Activated CD4-positive, alpha-beta T cell treated with anti-CD3 and anti-CD28 coated beads, Interleukin-2, amount 50 U/mL, for 4 hours (primary cell): ENCODE measurements at places on chromosomes 5 and 9.
A peak's percentile ranks its signal among the peaks of the same experiment; 100 is the strongest.

- DNase-seq, result no peak
Measured at GRCh38 chr9:16241231-16241630, 629.2 kb downstream of the BNC2 start.

DNA sequence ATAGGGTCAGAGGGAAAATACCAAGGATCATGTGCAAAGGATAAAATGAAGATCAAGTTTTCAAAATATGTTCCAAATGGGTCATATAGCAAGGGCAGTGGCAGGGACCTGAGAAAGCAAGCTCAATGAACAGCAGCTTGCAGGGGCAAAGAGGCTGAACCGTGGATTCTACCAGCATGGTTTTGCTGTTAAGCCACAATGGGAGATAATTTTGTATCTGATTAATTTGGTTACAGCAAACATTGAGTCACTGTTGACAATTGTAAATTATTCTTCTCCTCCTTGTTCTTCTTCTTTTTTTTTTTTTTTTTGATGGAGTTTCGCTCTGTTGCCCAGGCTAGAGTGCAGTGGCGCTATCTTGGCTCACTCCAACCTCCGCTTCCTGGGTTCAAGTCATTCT is 18.4 kb upstream of the ERAP2 start:
- DNase-seq, result no peak

DNA sequence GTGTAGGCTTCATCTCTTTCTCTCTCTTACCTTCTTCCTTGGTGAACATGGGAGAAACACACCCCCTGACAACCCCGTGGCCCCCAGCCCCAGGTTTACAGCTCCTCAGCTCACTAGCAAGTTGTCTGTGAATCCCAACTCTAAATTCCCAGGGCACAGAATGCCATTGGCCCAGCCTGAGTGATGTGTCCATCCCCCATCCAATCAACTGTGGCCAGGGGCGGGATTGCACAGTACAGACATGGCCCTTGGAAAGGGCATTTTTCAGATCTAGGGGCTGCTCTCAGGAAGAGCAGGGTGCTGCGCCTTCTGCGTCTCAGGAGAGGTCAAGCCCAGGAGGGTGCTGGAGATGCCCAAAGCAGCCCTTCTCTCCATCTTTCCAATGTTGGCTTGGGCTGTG is 48.2 kb upstream of the ASS1 start:
- DNase-seq, result no peak

- no peak for DNase-seq
Measured at GRCh38 chr9:117706421-117707116, 2.4 kb downstream of the TLR4 start.

DNA sequence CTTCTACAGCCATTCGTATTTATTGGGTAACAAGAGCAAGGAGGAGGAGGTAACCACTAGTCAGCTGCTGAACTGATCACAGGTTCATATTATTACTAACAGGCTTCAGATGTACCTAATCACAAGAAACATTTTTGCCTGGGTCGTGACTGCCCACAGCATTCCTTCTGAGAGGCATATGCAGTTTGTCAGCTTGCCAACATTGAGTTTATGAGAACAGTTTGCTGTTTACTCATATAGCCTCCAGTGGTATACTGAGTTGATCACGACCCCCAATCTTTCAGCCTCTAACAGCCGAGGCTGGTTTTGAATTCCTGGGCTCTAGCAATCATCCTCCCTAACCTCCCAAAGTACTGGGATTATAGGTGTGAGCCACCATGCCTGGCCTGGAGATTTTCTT is 693.6 kb downstream of the TLE1 start:
- no peak for DNase-seq

GRCh38 chr5:141821430-141821925 is 56.7 kb downstream of the PCDH1 start:
- no peak for DNase-seq

DNA sequence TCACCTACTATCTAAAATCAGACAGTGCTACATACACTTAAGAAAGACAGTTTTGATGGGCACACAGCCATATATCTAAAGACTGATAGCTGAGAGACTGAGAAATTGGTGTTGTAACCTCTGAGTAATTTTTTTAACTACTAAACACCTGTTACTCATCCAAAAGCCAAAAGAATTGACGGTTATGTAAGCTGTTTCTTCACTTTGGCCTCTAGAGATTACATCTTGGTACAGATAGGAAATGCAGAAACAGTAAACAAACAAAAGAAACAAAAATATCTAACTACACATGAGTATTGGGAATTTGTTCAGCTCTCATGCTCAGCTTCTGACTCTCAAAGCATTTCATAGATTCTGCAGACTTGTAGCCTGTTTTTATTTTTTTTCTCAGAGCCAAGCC is 152.1 kb upstream of the GAS1 start:
- no peak for DNase-seq

- no peak for DNase-seq
Measured at GRCh38 chr9:81391457-81391825, 297.9 kb downstream of the TLE1 start.

DNA sequence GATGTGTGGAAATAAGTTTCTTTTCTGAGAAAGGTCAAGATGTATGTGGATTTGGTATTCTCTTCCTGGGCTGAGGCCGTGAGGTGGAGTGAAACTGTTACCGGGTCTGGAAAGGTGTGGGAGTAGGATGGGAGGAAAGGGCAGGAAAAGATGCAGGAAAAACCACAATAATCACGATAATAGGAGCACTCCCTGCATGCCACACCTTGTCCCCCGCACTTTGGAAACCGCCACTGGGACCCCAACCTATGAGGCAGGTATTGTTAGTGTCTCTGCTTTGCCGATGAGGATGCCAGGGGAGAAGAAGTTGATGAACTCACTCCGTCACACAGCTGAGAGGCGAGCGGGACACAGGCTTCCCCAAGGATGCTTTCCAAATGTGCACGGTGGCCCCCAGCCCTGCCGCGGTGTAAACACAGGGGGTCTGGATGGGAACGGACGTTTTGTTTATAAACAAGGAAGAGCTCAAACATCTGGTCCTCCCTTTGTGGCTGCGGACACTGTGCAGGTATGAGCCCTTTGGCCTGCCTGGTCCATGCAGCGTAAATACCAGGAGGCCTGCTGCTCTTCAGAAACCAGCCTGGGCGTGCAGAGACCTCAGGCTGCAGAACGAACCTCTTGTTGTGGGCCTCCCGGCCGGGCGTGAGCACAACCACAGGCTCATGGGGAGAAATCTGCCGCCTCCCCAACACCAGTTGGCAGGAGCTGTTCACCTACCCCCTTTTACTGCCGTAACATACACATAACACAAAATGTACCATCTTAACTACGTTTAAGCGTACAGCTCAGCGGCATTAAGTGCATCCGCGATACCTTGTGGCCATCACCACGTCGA is 126.7 kb downstream of the COL23A1 start:
- DNase-seq, result no peak

- DNase-seq, result no peak
Measured at GRCh38 chr9:36789886-36790285, 217.2 kb downstream of the MELK start.

GRCh38 chr5:68544648-68545552 is 329.3 kb downstream of the PIK3R1 start:
- no peak for DNase-seq

- DNase-seq, result no peak
Measured at GRCh38 chr9:5443850-5444249, 6.1 kb upstream of the PLGRKT start.

GRCh38 chr5:130743092-130743491 is 422.0 kb downstream of the HINT1 start:
- DNase-seq, result no peak

DNA sequence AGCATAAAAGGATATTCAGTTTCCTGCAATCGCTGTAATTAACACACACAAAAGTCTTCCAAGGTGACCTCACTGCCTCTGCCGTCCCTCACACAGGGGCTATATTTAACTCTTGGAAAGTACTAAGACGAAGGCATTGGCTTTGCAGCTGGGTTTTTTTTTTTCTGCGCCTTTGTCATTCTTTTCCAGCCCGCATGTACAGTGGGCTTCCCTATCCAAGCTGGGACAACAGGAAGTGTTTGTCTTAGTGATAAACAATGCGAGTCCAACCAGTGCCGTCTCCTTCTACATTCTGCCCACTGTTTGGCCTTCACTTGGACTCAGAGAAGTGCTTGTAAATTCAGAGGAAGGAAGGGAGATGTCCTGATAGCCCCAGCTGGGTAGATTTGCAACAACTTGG is 17.6 kb downstream of the AFAP1L1 start:
- no peak for DNase-seq

GRCh38 chr5:33766023-33766422 is 125.8 kb downstream of the ADAMTS12 start:
- DNase-seq, result no peak

GRCh38 chr9:19728101-19728500 is 60.7 kb downstream of the SLC24A2 start:
- DNase-seq, result no peak

GRCh38 chr9:123225374-123225813 is 43.0 kb downstream of the STRBP start:
- peak; percentile 48 for DNase-seq

GRCh38 chr5:93610581-93611272 is 27.7 kb downstream of the NR2F1 start:
- no peak for DNase-seq

GRCh38 chr9:74770508-74771261 is 117.0 kb downstream of the TRPM6 start:
- DNase-seq, result peak; percentile 16

- DNase-seq, result no peak
Measured at GRCh38 chr5:88792144-88792840, 90.7 kb downstream of the MEF2C start.

DNA sequence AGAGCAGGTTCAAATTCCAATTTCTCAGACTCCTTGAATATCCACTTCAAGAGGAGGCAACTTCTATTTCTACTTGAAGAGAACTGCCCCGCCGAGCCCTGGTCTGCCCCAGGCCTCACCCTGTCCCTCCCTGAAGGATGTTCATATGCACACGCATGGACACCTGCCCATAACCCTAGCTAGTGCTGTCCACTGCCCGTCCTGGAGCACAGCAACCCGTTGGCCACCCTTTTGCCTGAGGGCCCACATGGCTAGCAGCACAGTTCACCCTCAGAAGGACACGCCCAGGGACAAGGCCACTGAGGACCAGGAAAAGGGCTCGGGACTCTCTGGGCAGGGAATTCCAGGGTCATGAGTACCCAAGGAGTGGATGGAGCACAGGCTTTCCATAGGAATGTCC is 63.6 kb downstream of the EGFLAM start:
- no peak for DNase-seq

DNA sequence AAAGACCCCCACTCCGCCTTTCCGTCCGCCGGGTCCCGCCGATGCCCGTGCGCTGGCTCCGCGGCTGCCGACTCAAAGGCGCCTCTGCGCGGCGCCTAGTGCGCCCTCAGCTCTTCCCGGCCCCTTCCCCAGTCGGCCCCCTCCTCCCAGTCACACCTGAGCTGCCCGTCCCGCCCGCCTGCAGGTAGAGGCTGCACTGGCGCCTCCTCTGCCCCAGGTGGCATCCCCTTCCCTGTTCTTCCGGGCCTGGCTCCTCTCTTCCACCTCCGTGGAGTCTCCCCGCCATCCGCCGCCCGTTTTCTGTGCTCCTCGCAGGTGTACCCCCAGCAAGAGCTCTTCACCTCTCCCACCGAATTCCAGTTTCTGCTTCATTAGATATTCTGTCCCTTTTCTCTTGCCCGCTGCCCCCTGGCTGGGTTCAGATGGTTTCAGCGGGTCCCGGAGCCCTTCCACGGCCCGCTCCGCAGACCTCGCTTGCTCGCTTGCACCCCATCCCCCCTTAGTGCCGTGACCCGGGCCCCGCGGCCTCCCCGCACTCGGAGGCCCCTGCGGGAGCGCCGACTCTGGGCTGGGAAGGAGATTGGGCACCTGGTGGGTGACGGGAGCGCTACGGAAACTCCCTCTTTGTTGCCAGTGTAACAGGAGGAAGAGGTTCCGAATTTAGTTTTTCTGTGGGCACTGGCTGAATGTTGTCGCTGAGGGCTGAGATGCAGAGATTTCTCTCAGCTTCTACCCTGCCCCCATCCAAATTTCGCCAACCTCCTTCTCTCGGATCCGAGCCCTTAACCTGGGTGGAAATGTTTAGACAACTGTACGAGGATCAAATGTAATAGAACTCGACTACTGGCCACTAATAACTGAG is 809 bp downstream of the SLC44A1 start:
- DNase-seq, result peak; percentile 17

- DNase-seq, result no peak
Measured at GRCh38 chr9:127828262-127829031, 25.8 kb downstream of the FPGS start.

DNA sequence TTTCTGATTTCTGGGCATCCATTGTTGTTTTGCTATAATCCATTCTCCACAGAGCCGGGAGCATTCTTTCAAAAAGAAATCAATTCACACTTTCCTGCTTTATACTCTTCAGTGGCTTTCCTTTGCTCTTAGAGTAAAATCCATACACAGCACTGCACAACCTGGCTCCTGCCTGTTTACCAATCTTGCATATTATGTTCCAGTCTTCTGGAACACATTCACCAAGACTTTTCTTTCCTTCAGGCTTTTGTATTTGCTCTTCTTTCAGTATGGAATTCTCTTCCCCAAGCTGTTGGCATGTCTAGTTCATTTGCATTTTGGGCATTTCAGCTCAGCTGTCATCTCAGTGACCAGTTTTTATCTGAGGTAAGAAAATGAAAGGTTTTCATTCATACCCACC is 6.3 kb downstream of the RFESD start:
- no peak for DNase-seq

DNA sequence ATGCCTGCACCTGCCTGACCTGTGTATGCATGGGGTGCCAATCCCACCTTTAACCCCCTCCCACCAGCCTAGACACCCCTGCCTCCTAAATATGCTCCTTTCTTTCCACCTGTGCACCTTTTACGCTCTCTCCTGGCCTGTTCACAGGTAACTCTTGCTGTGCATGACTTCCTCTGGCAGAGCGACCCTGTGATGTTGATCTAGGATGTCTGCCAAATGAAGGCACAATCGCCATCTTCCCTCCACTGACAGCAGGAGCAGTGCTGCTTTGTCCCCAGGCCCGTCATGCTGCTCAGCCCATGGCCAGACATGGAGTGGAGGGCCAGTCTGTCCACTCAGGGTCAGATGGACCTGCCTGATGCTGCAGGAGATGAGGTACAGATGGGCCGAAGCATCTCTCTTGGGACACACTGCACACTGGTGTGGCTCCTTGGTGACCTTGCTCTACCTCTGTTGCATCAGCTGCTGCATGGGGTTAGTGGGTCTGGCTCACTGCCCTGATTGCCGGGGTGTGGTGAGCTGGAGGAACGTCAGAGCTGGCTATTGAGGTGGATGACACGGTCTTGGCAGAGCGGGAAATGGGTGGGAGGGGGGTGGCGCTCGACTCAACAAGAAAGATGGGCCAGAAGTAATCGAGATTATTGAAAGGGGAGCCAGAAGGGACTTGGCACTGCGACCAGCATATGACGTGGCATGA is 101.7 kb upstream of the PITX1 start:
- DNase-seq, result no peak

GRCh38 chr9:128917151-128917849 is 3.5 kb upstream of the PHYHD1 start:
- DNase-seq, result no peak

GRCh38 chr9:37921546-37922300 is 17.8 kb upstream of the SLC25A51 start:
- DNase-seq, result no peak

DNA sequence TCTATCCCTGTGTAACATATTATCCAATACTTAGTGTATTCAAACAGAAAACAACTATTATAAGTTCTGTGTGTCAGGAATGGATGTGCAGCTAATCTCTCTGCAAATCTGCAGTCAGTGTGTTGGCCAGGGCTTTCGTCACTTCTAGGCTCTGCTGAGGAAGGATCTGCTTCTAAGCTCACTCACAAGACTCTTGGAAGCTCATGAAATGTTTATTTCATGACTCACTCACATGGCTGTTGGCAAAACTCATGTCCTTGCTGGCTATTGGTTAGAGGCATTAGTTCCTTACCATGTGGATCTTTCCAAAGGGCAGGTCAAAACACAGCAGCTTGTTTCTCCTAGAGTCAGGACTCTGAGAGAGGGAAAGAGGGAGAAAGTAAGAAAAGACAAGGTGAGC is 367.4 kb upstream of the SMARCA2 start:
- no peak for DNase-seq
